ENCODE measurements at places on chromosomes 16 and 17.

DNA sequence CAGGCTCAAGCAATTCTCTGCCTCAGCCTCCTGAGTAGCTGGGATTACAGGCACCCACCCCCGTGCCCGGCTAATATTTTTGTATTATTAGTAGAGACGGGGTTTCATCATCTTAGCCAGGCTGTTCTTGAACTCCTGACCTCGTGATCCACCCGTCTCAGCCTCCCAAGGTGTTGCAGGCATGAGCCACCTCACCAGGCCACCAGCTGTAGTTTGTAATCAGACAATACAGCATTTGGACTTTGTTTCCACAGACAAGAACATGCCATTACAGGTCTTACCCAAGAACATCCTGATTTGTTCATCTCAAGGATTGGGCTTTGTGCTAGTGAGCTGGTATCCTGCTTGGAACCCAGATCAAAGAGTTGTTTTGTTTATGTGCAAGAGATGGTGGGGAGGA, 30.1 kb downstream of the C17orf100 start:
- no peak overlapping the region for H3K27ac ChIP-seq
- no peak overlapping the region for H3K4me3 ChIP-seq
- no peaks in the 10 kb centered on the region for H3K4me1 ChIP-seq

- no peaks in the 10 kb centered on the region for H3K27me3 ChIP-seq
Measured at GRCh38 chr17:80942423-80943345, 49.0 kb upstream of the CHMP6 start.

DNA sequence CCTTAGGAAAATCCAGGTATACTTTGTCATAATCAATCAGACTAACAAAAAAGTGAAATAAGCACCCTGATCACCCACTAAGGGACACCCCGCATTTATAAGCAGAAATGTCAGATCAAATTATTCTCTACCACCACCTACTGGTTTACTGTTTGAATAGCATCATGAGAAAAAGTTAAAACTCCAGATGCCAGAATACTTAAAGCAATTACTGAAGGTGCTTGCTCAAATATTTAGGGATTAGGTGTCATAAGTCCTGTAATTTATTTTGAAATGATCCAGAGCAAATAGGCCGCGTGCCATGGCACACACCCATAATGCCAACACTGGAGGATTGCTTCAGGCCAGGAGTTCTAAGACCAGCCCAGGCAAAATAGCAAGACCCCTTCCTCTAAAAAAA, 2.3 kb downstream of the TOP2A start:
- no peaks in the 10 kb centered on the region for H3K27me3 ChIP-seq
- no peak overlapping the region for H3K4me3 ChIP-seq
- H3K36me3 ChIP-seq = peaks cover 28% of the 10 kb centered on the region
- DNase-seq = peak; percentile 44
- no peak overlapping the region for H3K27ac ChIP-seq
- H3K4me1 ChIP-seq = peaks cover 47% of the 10 kb centered on the region

- no peak for DNase-seq
- no peak overlapping the region for H3K4me3 ChIP-seq
- no peaks in the 10 kb centered on the region for H3K4me1 ChIP-seq
- no peak overlapping the region for H3K27ac ChIP-seq
- H3K36me3 ChIP-seq = no peaks in the 10 kb centered on the region
Measured at GRCh38 chr16:14325502-14326401, 254.6 kb downstream of the MRTFB start.

DNA sequence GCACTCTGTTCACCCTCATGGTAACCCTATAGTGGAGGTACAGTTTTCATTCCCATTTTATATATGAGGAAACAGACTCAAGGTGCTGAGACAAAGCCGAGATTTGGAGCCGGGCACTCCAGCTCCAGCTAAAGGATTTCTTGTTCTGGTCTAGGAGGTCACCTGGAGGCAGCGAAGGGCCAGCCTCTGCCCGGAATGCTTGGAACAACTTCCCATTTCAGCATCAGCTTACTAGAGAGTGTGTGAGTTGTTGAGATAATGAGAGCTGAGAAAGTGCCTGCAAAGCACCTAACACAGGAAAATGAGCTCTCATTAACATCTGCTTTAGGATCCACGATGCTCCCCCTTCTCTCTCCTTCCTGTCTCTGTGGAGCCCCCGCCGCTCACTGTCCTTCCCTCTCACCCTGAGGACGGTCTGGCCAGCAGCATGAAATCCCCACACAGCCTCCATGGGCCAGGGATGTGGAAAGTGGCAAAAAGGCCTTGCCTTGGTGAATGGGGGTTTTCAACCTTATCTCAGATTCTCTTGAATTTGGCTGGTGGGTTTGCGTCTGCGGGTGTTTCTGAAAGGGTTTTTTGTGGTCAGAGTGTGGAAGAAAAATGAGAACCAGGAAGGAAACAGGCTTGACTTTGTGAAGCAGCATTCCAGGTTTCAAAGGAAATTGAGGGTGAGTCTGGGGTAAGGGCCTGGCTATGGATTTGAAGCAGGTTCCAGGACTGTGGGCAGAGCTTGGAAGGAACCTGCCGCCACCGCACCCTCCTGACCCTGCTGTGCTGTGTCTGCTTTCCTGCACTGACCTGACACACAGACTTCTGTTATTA, 178.7 kb downstream of the FOXL1 start:
- no peak for DNase-seq
- peaks cover 11% of the 10 kb centered on the region for H3K27me3 ChIP-seq
- no peaks in the 10 kb centered on the region for H3K36me3 ChIP-seq

DNA sequence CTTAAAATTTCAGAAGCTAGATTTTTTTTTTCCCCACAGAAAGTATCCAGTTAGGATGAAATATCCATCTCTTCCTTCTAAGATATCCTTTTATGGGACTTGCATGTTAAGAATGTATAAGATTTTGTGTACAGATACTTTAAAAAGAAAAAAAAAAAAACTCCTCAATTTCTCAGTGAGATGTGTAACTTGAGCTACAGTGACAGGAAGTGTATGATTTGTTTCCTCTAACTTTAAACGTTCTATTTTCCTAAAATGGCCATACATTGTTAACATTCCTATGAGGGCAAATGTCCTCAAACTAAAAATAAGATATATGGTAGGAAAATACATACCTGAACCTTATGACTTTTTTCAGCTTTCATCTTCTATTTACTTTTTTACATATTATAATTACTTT, 8.9 kb downstream of the FBXO47 start:
- H3K27me3 ChIP-seq = no peaks in the 10 kb centered on the region
- no peak for DNase-seq
- no peak overlapping the region for H3K4me3 ChIP-seq
- H3K4me1 ChIP-seq = no peaks in the 10 kb centered on the region

DNA sequence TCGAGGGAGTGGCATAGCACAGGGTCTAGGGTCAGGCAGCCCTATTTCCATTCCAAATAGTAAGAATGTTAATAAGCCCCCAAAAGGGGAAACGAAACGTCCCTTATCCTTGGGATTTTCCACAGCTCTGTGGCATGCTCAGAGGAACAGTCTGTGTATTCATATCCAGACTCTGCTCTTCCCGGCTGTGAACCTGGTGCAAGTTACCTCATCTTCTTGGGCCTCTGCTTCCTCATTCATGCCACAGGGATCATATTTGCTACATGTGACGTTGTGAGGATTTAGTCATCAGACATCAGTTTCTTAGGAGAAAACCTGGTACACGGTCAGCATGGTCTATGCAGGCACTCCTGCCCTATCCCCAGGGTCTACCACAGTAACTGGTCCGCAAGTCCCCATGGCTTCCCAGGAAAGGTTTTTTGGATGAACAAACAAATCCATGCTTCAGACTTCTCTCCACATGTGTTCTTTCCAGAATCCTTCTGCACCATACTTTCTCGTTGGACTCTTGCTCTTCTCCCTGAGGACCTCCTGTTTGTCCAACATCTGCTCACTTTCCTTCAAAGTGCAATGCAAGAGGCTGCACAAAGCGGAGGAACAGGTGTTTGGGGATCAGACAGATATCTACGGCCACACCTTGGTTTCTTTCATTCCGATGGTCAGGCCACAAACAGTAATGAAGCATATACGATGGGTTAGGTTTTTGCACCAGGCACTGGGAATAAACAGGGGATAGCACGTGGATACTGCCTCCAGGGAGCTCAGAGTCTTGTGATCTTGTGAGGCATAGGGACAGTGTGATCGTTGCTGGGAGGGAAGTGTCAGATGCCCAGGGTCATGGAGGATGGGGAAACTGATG, 17.7 kb downstream of the GLP2R start:
- H3K4me3 ChIP-seq = no peak overlapping the region
- H3K27me3 ChIP-seq = peaks cover 3% of the 10 kb centered on the region
- H3K4me1 ChIP-seq = no peaks in the 10 kb centered on the region
